ENCODE measurements at places on chromosomes 1 and 21. TPM values are rescaled to one million over a fixed set of nuclear protein-coding genes. Genes with fewer than 3 reads are reported as not detected.
A peak's percentile ranks its signal among the peaks of the same experiment; 100 is the strongest.

CNN3 gene
- total RNA-seq = 185 TPM

C1orf167 gene
- 0.28 TPM for total RNA-seq

DNA sequence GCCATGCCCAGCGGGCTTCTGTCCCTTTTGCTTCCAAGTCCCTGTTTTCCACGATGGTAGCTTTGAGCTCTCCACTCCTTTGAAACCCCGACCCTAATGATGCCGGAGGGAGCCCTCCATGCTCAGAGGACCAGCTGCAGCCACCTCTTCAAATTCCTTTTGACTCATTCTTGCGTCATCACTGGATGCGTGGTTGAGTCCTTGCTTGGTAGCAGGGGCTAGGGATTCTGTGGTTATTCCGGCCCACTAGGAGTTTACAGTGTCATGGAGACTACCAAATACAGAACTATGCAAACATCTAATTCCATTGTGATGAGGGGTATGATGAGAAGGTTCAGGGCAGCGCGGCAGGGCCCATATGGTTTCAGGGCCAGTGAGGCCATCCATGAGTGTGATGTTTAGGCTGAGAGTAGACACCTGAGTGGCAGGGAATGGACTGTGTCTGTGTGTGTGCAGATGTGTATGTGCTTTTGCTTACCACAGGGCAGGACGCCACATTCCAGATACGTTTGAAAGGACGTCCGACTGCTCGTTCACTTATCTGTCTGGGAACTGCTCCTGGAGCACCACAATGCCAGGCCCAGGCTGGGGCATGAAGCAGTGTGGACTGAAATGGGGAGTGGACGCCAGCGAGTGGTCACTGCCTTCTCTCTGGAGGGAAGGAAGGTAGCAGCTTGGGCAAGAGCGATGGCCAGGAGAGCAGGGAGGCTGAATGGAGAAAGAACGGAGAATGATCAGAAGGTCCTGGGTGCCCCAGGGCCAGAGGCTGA, 30.4 kb upstream of the ZBTB21 start:
- ATAC-seq = peak; percentile 40

DNA sequence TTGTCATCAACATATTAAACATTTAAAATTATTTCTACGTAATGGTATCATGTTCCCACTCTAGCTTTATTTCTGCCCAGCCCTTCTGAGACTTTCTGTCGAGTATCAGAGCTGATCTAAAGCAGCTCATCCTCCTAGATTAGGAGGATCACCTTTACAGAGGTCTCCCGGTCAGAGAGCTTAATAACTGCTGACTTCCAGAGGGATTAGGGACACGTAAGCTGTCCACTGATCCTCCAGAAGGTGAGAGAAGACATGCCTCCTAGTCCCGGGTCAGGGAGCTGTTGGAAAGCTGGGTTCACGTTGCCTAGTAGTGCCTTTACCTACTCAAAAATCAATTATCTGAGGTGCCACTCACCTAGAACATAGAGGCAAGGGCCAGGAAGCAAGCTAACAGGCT, 31.2 kb upstream of the NADK start:
- ATAC-seq = no peak

DNA sequence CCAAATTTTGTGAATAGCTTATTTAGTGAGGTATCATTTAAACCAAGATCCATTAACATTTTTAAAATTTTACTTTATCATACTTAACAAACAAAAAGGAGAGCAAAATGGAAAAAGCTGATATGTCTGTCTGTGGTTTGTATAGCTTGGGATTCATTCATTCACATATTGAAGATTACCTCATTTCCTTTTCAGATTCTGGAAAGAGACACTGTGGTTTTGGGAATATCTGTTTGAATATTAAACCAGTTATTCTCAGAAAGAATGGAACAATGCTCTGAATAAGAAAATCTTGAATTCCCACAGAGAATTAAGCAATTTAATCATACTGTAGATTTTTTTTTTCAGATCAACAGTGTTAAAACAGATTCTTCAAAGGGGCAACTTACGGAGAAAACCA, 93.8 kb upstream of the PRDX6 start:
- no peak for ATAC-seq

DNA sequence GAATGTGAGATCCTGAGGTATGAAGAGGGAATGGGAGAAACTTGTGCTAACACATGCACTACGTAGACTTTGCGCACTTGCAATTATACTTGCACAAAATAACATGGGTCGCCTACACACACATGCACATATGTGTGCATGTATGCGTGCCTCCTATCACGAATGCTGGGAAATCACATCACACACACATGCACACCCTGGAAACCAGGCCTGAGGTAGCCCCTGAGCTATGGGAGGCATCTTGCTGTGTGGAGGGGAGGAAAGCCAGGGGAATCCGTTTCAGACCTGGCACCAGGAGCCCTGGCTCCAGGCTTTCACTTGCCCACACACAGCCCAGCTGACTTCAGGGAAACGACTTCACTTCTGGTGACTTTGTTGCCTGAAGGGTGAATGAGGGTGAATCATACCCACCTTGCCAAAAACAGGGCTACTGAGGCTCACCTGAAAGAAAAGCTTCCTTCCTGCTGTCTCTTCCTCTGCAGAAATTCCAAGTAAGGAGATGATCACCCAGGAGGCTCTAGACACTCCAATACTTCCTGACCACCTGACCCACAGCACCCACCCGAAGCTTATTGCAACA, 136.0 kb upstream of the NGF start:
- ATAC-seq = peak; percentile 88

CD1B gene
- total RNA-seq = not detected

CYP4Z1 gene
- total RNA-seq = not detected

ATP1A4 gene
- 0.32 TPM for total RNA-seq

C1orf174 gene
- 34.4 TPM for total RNA-seq

GRCh38 chr1:38787041-38787440, 72.5 kb downstream of the RRAGC start:
- no peak for ATAC-seq

GRCh38 chr1:212313616-212314015, 28.4 kb downstream of the PPP2R5A start:
- no peak for ATAC-seq

Measured in motor neuron (in vitro differentiated cells).